ENCODE measurements at places on chromosomes 7 and 10. TPM values are rescaled to one million over a fixed set of nuclear protein-coding genes. Genes with fewer than 3 reads are reported as not detected.

KDM7A gene
- 12.4 TPM for total RNA-seq

ZEB1 gene
- total RNA-seq = 20.6 TPM

AKR1C2 gene
- total RNA-seq = 21.1 TPM

PVRIG gene
- total RNA-seq = not detected

RARRES2 gene
- total RNA-seq = not detected

NRAP gene
- total RNA-seq = not detected

TDRD1 gene
- not detected for total RNA-seq

GSTK1 gene
- 69.7 TPM for total RNA-seq

CRYGN gene
- total RNA-seq = not detected

PLPP4 gene
- total RNA-seq = 0.86 TPM

ZFAND4 gene
- total RNA-seq = 4.9 TPM

FOXK1 gene
- total RNA-seq = 43.8 TPM

CASD1 gene
- 15.9 TPM for total RNA-seq

MYL10 gene
- total RNA-seq = not detected

CFAP58 gene
- 1.1 TPM for total RNA-seq

CAV1 gene
- total RNA-seq = 225 TPM

ZYX gene
- 168 TPM for total RNA-seq

LEP gene
- total RNA-seq = not detected

CUZD1 gene
- total RNA-seq = 1.1 TPM

GIMAP1 gene
- total RNA-seq = not detected

CYP26C1 gene
- total RNA-seq = 0.14 TPM

SPOCK2 gene
- 1.2 TPM for total RNA-seq

PPP1R3C gene
- 0.30 TPM for total RNA-seq

LBX1 gene
- not detected for total RNA-seq

FAM241B gene
- 7.5 TPM for total RNA-seq

PILRA gene
- total RNA-seq = 0.65 TPM

CTAGE6 gene
- not detected for total RNA-seq

GBX1 gene
- not detected for total RNA-seq

CPA2 gene
- total RNA-seq = not detected

ITPRIP gene
- total RNA-seq = 29.8 TPM

CPED1 gene
- total RNA-seq = not detected

SLC18A3 gene
- total RNA-seq = not detected

ANKRD2 gene
- total RNA-seq = 1.8 TPM

FAM221A gene
- total RNA-seq = 0.44 TPM

FAM180A gene
- not detected for total RNA-seq

MRPS33 gene
- 58.6 TPM for total RNA-seq

MYH16 gene
- total RNA-seq = not detected

C7orf33 gene
- not detected for total RNA-seq

ZNF425 gene
- total RNA-seq = 3.3 TPM

LRCH4 gene
- 22.3 TPM for total RNA-seq

FLNC gene
- total RNA-seq = 0.28 TPM

TET1 gene
- not detected for total RNA-seq

LLCFC1 gene
- not detected for total RNA-seq

C10orf71 gene
- total RNA-seq = not detected

FAM25C gene
- total RNA-seq = not detected

C10orf105 gene
- total RNA-seq = not detected

AGR2 gene
- total RNA-seq = 0.17 TPM
